Epithelial cell of umbilical artery (primary cell): ENCODE measurements at places on chromosomes 5 and 9. TPM values are rescaled to one million over a fixed set of nuclear protein-coding genes. Genes with fewer than 3 reads are reported as not detected.

SLC6A7 gene
- total RNA-seq: not detected in 2 replicates

ITGA1 gene
- 4.4 and 11.4 TPM in 2 replicates for total RNA-seq

OLFM1 gene
- total RNA-seq: 0.65 and 2.0 TPM in 2 replicates

SLU7 gene
- 73.1 and 102 TPM in 2 replicates for total RNA-seq

ACTBL2 gene
- under 0.01 TPM in 1 of 2 replicates, not detected in the other for total RNA-seq

LCN9 gene
- not detected in 2 replicates for total RNA-seq

KLHL9 gene
- total RNA-seq: 37.7 and 38.8 TPM in 2 replicates

EIF4E1B gene
- not detected in 2 replicates for total RNA-seq

WDR31 gene
- 0.32 and 0.46 TPM in 2 replicates for total RNA-seq

EQTN gene
- total RNA-seq: not detected in 2 replicates
